AG04450 (cell line): ENCODE measurements at places on chromosomes 7 and 10. TPM values are rescaled to one million over a fixed set of nuclear protein-coding genes. Genes with fewer than 3 reads are reported as not detected.

The BUB3 gene
- 131 and 135 TPM in 2 replicates for polyA plus RNA-seq

The OR6V1 gene
- not detected in 2 replicates for polyA plus RNA-seq

The SEC31B gene
- 4.3 and 4.8 TPM in 2 replicates for polyA plus RNA-seq

The ODAD2 gene
- 0.96 and 1.3 TPM in 2 replicates for polyA plus RNA-seq

- no peak for DNase-seq
Measured at GRCh38 chr7:139702313-139702731, 75.5 kb downstream of the HIPK2 start.

The PFKFB3 gene
- 24.3 and 26.6 TPM in 2 replicates for polyA plus RNA-seq
